ENCODE measurements at places on chromosomes 16 and 17.

DNA sequence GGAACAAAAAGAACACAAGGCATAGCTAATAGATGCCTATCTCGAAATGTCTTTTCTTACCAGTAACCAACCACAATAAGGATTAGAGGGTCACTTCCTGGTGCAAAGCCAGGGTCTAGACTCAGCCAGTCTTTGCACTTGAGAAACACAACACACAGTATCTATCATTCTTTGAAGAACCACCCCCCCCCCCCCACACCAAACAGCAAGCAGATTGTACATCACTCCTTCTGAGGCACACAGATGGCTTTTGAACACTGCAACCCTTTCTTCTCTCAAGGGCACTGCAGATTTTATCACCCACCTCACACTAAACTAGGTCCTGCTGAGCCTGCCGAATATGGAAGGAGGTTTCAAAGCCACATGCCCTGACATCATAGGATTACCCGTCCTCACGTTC lies 145.6 kb downstream of the AATF start:
- DNase-seq = no peak

DNA sequence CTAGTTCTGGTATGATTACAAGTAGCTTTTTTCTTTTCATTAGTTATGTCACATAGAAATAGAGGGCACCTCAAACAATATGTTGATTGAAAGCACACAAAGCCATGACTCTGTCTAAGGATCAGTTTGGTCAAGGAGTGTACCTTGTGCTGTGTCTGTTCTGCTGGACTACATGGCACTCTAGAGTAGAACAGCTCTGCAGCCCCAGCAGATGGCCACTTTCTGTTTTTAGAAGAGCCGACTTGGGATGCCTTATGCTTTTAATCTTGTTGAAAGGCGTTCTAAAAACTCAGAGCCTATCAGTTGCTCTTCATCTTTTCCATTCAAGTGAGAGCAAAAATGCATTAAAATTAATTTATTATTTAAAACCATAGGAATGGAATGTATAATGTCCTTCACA lies 49.3 kb upstream of the CA10 start:
- no peak for DNase-seq

GRCh38 chr16:22353191-22353919 lies 21.1 kb downstream of the CDR2 start:
- no peak for DNase-seq

- no peak for DNase-seq
Observed at GRCh38 chr17:34566201-34566600, 13.2 kb upstream of the TMEM132E start.

DNA sequence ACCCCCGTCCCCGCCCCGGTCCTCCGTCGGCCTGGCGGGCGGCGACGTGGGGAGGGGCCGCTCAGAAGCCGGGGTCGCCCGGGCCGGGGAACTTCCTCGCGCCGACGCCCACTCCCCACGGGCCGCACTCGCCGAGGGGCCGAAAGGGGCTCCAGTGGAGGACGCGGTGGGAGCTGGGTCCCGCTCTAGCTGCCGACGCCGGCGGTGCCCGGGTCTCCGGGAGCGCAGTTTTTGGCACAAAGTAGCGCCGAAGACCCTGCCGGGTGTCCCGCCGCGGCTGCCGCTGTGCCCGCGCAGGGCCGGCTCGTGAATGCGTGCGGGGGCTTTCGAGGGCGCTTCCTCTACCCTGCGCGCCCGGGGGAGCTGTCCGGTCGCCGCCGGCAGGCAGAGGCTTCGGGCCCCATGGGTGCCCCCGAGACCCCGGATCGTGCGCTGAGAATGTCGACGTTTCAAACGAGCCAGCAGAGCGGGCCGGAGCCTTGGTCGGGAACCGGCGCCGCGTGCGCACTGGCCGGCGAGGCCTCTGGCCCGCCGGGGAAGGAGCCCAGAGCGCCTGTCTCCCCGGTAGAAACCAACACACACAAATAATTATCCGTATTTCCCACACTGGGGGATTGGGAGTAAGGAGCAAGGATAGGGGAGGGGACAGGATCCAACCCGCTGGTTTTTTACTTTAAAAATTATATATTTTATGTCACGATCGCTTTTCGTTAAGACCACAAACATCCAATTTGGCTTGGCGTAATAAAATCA lies 46.6 kb upstream of the SLC38A10 start:
- DNase-seq = no peak

DNA sequence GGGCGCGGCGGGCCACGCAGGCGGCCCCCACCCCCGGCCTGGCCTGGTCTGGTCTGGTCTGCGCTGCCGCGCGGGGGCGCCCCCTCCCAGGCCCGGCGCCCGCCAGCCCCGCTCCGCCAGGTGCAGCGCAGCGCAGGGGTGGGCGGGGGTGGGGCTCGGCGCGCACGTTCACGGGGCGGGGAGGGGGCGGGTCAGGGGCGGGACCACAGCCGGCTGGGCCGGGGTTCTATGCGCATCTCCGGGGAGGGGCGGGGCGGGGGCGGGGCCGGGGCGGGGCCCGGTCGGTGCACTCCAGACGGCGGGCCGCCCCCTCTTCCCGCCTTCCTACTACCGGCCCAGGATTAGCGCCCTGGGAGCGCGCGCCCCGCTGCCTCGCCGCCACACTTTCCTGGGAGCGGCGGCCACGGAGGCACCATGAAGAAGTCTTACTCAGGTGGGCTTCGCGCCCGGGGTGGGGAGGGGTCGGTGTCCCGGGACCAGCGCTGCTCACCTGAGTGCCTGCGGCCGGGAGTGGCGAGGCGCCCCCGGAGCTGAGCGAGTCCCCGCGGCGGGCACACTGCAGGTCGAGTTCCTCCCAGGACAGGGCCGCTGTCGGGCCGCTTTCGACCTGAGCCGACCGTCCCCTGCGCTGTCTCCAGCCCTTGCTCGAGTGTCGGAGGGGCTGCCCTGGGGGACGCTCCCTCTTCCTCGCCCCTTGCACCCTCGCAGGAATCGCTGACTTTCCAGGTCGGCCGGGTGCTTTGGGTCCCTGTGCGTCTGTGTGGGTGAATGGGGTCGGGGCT lies 140.5 kb downstream of the SEC14L1 start:
- peak; percentile 44 for DNase-seq
